CD4-positive, alpha-beta T cell (primary cell): ENCODE measurements at places on chromosomes 11 and 22. TPM values are rescaled to one million over a fixed set of nuclear protein-coding genes. Genes with fewer than 3 reads are reported as not detected.

DNA sequence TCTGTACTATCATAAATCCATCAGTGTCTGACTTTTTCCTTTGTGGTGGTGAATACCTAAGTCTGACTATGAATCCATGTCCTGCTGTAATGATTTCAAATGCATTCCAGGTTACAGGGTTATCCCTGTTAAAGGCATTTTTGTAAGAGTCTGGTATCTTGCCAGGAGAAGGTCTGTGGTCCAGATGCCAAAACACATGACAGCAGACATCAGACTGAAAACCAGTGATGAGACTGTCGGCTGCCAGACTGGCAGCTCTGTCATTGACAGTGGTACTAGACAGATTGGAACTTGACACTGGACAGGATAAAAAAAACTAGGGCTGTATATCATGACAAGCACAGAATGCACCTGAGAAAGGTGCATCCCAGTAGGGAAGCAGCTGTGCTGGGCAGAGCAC lies 301.8 kb upstream of the FAT3 start:
- no peak for DNase-seq

GRCh38 chr11:67389477-67389876 lies 2.3 kb upstream of the RAD9A start:
- DNase-seq: no peak

GRCh38 chr22:41469218-41469851 lies 418 bp downstream of the ACO2 start:
- no peak for DNase-seq

OR52I2 gene
- total RNA-seq: not detected

GRCh38 chr22:50001388-50002231 lies 11.0 kb downstream of the IL17REL start:
- DNase-seq: no peak

DNA sequence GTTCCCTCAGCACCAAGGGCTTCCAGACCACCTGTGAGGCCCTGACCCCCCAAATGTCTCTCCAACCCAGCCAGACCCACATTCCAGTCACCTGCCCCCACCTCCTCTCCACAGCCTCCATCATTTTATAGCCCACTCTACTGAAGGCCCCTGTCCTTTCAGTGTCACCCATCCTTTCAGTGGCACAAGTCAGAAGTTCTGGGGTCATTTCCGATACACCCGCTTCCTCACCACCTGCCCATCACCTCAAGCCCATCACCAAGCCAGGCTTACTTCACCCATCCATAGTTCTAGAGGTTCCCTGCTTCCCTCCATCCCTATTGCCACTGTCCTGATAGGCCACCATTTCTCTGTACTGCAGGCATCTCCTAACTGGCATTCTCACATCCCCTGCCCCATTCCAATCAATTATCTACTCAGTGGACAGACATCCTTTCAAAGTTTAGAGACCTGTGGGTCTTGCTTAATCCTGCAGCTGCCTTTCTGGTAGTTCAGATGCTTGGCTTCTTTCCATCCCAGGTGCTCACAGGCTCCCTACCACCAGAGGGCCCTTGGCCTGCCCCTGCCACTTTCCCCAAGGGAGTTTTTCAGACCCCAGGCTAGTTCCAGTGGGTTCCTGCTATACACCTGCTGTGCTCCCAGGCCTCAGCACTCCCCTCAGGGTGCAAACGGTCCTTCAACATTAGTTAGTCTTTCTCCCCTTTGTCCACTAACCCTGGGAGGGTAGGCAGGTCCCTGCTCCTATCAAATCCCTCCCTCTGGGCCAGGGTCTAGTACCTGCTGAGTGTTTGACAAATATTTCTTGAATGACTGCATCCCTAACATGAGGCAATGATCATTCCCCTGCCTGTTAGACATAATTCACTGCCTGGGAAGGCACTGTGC lies 7.6 kb downstream of the KCNQ1OT1 start:
- no peak for DNase-seq

DNA sequence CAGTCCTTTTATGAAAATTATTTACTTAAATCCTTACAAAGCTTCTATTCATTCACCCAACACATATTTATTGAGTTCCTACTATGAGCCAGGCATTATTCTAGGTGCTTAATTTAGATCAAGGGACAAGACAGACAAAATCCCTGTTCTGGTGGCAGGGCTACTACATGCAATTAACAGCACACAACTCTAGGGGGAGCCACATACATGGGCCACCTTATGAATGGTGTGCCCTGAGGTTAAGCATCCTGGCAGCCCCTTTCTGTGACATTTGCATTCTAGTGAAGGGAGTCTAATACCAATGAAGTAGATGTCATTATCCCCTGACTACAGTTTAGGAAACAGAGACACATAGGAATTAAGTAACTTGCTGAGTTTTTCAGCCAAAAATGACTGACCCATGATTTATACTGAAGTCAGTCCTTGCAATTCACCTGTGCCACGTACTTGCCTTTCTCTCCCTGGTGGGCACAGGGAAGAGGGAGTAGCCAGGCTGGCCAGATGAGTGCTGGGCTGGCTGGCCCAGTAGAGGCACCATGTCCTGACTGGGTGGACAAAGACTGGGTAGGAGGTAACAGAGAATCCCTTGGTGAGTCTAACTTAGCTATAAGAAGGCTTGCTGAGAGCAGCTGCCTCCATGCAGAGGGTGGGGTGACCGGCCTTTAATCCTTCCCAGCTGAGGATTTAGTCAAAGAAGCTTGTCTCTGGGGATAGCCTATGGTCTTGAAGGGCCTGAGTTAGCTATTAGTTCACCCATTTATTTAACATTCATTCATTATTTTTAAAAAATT lies 52.0 kb upstream of the ELF5 start:
- no peak for DNase-seq

DNA sequence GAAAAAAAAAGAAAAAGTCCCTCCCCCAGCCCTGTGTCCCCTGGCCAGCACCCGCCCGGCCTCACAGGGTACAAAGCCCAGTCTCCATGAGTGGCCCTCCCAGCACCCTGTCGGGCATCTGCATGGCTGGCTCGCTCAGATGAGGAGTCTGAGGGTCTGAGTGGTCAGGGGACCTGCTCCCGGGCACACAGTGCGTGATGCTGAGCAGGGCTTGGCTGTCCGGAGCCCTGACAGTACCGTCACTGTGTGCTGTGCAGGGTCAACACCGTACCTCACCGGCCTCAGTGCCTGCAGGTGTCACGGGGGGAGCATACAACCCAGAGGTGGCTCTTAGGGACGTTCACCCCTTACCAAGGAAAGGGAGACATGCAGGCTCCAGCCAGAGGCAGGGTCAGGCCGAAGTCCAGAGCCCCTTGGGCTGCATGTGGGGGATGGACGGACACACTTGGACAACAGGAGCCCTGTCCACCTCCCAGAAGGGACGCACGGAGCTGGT lies 3.6 kb upstream of the PLXNB2 start:
- no peak for DNase-seq

GRCh38 chr11:114496915-114497314 lies 57.6 kb downstream of the REXO2 start:
- no peak for DNase-seq

C1QTNF6 gene
- 11.9 TPM for total RNA-seq

- no peak for DNase-seq
Observed at GRCh38 chr22:30945653-30946052, 22.9 kb downstream of the MORC2 start.

CYTH4 gene
- 134 TPM for total RNA-seq

DNA sequence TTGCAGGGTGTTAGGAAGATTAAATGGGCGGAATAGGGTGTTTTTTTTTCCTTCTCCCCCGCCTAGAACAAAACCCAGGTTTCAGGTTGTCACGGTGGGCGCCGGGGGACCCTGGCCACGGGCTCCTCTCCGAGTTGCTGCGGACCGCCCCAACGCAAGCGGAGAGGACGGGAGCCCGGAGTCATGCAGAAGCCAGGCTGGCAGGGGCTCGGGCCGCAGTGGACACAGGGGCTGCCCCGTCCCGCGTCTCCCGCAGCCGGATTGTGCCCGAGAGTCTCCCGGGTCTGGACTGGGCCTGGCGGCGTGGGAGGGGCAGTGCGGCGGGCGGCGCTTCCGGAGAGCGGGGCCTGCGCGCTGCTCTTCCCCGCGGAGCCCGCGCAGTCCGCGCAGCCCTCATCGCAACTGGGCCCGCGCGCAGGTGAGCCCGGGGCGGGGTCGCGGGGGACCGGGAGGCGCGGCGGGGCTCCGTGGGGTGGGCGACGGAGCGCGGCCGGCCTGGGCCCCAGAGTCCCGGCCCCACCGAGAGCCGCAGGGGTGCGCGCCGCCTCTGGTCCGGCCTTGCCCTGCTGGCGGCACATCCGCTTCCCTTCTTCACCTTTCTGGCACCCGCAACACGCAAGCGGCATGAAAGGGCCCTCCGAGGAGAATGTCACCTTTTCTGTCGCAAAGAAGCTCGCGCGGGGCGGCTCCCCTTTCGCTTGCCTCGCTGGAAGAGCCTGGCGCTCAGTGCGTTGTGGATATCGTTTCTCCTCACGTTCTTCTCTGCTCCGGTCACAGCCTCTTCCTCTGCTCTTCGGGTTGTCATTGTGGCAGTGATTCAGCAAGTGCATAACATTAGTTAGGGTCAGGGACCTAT lies at the start of gene TIRAP:
TIRAP (plus strand) TSS at position 358 of the 856 bp plus-strand sequence. CDS start 7,802 bp downstream, outside the sequence.
- DNase-seq: peak; percentile 69

- no peak for DNase-seq
Observed at GRCh38 chr11:68497761-68498160, 37.2 kb downstream of the PPP6R3 start.

SCUBE1 gene
- total RNA-seq: not detected

DNA sequence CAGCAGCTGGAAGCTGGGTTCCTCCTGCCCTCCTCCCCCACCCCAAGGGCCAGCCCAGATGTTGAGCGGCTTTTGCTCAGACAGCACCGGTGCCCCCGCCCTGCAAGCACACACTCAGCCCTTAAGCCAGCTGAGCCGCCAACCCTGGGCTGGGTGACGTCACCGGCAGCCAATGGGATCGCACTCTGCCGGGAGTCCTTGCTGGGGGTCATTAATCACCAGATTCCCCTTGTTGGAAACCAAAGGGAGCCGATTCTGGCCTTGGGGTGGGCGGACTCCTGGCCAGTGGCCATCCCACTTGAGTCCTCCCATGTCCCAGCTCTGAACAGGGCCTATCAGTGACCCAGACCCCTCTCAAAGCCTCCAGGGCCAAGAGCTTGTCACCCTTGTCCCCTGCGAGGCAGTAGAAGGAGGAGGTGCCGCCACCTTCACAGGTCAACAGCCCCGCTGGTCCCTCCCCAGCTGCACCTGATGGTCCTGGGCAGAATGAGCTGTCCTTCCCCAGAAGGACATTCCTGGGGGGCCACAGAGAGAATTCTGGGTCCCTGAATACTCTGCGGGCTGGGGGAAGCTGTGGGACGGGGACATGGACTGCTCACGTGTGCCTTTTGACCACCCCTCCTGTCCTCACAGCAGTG lies 7.4 kb downstream of the DUSP8 start:
- DNase-seq: peak; percentile 41

- no peak for DNase-seq
Observed at GRCh38 chr11:10641912-10642697, 51.5 kb downstream of the IRAG1 start.

GRCh38 chr11:76269661-76270261 lies 63.5 kb upstream of the WNT11 start:
- no peak for DNase-seq

LDHAL6A gene
- total RNA-seq: not detected

ARHGAP8 gene
- 6.3 TPM for total RNA-seq

DNA sequence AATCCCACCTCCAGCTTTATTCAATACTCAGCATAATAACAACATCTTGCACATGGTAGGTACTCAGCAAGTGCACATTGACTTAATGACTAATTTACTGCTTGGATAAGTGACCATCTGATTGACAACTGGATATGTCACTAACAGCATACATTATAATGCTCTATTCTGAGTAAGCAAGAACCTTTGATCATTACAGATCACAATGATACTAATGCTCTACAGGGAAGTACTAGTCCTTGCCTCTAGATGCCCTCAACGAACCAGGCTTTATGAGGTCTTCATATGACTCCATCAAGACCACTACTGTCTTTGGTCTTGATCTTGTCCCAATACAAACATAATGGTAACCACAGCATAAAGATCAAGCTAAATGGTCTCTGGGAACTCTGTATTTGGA lies 167.6 kb upstream of the MTMR2 start:
- DNase-seq: peak; percentile 31

DNA sequence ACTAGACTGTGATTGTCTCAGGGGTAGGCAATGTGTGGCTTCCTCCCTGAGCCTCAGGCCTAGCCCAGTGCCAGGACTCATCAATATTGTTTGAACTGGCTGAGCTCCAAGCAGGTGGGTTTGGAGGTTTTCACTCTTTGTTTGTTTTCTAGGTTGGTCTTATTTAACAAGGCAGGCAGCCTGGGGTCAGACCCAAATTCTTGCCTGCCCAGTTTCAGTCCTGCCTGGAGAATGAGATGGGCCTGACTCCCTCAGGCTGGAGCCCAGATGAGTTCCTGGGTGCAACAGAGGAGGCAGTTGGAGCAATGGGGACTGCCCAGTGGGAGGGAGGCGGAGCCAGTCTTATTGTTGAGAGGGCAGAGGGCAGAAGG lies 28.3 kb upstream of the TP53I11 start:
- no peak for DNase-seq

DNA sequence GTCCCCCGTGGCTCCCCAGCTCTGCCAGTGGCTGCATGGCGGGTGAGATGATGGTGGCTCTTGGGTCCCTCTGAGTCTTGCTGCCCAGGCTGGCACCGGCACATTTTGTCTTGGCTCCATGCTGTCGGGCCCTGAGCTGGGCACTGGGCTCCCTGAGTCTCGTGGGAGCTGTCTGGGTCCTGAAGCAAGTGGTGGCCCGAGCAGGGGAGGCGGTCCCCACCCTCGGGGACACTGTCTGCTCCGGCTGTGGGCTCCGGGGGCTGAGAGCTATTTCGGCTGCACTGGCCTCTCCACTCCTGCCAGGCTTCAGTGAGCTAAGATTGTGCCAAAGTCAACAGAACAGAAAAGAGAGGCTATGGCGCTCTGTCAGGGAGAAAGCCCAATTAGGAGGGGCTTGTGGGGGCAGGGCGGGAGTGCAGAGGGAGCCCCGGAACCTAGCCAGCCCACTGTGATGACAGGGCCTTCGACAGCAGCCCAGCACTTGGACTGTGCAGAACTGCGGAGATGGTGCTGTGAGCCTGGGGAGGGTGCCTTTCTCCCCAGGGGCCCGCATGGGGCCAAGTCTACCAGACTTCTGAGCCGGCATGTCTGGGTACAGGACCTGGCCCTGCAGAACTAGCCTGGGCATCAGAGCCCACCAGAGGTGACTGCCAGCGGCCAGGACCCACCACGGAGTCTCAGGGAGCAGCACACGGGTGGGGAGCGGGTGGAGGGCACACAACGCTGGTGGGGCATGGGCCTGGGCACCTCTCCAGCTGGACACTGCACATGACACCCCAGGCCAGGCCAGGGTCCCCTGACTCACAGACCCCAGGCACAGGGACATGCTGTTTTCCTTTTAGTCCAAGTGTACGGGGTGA lies 38.0 kb downstream of the RTN4R start:
- no peak for DNase-seq

DNA sequence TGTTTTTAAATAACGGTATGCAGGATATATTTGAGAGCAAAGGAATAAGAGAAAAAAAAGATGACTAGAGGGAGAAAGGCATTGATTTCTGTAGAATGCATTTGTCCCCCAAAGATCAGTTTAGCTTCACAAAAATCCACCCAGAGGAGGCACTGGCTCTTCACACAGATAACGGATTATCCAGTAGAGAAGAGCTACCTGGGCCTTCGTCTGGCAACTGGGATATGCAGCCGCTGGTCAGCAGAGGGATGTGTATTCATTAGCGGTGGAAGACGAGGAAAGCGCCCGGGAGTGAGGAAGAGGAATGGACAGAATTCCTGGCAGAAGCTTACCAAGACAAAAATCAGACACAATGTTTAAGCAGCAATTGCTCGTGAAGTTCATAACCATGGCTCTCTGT lies 5.6 kb upstream of the WT1 start:
- DNase-seq: no peak

TRIM51 gene
- total RNA-seq: not detected

- no peak for DNase-seq
Observed at GRCh38 chr22:32680277-32680676, 121.2 kb upstream of the TIMP3 start.

GSTT2 gene
- not detected for total RNA-seq

RIMBP3B gene
- 0.36 TPM for total RNA-seq
